ENCODE measurements at places on chromosomes 11 and 22. TPM values are rescaled to one million over a fixed set of nuclear protein-coding genes. Genes with fewer than 3 reads are reported as not detected.

GRCh38 chr22:44608597-44609399, 93.2 kb upstream of the PRR5 start:
- DNase-seq: peak; percentile 80

DNA sequence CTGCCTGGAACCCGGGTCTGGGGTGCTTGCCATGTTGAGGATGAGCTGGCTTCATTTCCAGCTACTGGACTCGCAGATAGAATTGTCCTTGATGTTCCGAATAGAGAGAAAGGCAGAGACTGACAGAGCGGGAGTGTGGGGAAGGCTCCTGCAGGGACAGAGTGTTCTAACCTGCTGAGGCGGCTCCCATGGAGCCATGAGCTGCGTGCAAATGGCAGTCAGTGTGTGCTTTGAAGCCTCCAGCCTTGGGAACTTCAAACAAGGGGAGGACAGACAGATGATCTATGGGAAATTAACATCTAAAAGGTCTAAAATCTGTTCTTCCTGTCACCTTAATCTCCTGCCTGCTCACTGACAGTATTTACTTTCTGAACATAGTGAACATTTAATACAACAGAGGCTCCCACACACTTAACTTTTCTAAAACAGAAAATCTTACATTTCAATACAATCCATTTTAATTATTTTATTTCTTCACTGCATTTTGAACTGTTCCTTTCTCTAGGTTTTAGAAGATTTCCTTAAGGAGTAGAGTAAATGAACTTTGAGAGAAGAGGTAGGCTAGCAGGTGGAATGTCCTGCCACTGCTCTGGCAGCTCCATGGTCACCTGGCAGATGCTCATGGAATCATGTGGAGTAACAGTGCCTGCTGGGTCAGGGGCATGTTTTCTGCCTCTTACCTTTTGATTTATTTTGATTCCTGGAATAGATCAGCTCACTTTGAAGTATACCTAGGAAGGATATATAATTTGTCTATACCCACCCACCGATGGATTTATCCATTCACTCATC, 481.7 kb downstream of the NTM start:
- DNase-seq: no peak

- peak; percentile 37 for DNase-seq
Measured at GRCh38 chr22:24416611-24417010, 10.8 kb upstream of the ADORA2A start.

WNT11 gene
- total RNA-seq: 1.2 TPM

MS4A1 gene
- total RNA-seq: not detected

FAM181B gene
- total RNA-seq: 1.1 TPM
